ENCODE measurements at places on chromosomes 11 and 22.

DNA sequence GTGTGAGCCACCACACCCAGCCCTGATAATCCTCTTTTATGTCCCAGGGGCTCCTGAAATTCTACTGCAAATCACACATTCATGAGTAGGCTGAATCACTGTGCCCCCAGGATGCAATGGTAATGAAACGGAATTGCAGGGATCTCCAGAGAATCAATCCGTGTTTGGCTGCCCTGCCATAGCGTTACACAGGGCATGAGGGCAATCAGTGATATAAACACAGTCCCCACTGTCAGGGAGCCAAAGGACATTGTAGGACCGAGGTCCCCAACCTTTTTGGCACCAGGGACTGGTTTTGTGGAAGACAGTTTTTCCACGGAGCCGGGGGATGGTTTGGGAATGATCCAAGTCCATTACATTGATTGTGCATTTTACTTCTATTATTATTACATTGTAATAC is 9.0 kb upstream of the PLA2G6 start:
- no peaks in the 10 kb centered on the region for H3K4me1 ChIP-seq
- H3K36me3 ChIP-seq: no peaks in the 10 kb centered on the region
- no peak for DNase-seq
- H3K27ac ChIP-seq: no peak overlapping the region
- H3K4me3 ChIP-seq: no peak overlapping the region
- H3K27me3 ChIP-seq: no peaks in the 10 kb centered on the region

GRCh38 chr11:2812371-2812991 is 73.1 kb downstream of the CDKN1C start:
- H3K27me3 ChIP-seq: no peaks in the 10 kb centered on the region
- no peaks in the 10 kb centered on the region for H3K4me1 ChIP-seq
- H3K4me3 ChIP-seq: no peak overlapping the region
- H3K36me3 ChIP-seq: no peaks in the 10 kb centered on the region

GRCh38 chr11:11349870-11350337 is 3.1 kb downstream of the CSNK2A3 start:
- no peak for DNase-seq
- H3K27me3 ChIP-seq: no peaks in the 10 kb centered on the region
- no peak overlapping the region for H3K27ac ChIP-seq
- no peak overlapping the region for H3K4me3 ChIP-seq

DNA sequence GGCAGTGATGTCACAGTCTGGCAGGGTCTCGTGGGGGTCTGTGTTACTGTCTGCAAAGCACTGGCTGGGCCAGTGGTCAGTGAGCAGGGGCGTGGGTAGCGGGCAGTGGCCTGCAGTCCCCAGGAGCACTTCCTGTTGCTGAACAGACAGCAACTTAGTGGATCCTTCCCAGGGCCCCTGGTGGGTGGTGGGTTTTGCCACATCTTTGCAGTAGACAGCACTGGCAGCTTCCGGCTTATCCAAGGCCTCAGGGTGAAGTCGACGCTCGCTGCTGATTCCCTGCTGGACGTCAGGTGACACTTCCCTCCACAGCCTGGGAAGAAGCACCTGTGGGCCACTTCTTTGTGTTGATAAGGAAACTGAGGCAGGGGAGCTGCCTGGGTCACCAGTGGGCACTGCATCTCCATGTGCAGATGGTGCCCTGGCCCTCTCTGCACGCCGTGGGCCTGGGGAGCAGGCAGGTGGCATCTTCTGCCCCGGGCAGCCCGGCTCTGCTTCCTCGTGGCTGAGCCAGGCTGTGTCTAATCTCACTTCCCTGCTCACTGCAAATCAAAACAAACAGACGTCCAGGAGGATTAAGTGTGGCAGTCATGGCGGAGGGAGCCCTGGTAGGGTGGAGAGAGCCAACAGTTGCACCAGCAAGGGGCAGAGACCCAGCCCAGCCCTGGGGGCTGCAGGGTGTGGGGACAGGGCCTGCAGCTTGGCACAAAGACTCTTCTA is 79.8 kb downstream of the KCNQ1 start:
- no peak for DNase-seq
- H3K27me3 ChIP-seq: no peaks in the 10 kb centered on the region
- no peak overlapping the region for H3K4me3 ChIP-seq
- H3K36me3 ChIP-seq: no peaks in the 10 kb centered on the region

- no peaks in the 10 kb centered on the region for H3K4me1 ChIP-seq
- no peak overlapping the region for H3K4me3 ChIP-seq
- no peak for DNase-seq
These were observed 333.0 kb upstream of the DDI1 start for GRCh38 chr11:103703437-103703836.

DNA sequence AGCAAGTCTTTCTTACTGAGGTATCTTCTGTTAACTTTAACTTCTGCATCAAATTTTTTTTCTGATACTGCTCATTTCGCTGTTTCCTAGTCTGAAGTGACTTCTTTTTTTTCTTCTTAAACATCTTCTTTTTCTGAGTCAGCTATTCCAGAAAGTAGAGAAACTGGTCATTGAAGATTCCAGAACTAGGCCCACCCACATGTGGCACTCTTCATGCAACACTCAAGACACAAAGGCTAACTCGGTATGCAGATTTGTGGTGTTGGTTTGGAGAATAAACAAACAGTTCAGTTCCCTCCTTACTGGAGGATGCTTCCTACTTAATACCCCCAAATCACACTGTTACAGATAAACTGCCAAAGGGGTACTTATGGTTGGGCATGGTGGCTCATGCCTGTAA is 25.2 kb upstream of the MTCH2 start:
- peaks cover 4% of the 10 kb centered on the region for H3K4me1 ChIP-seq
- no peak overlapping the region for H3K4me3 ChIP-seq
- H3K36me3 ChIP-seq: no peaks in the 10 kb centered on the region
- H3K27me3 ChIP-seq: no peaks in the 10 kb centered on the region

DNA sequence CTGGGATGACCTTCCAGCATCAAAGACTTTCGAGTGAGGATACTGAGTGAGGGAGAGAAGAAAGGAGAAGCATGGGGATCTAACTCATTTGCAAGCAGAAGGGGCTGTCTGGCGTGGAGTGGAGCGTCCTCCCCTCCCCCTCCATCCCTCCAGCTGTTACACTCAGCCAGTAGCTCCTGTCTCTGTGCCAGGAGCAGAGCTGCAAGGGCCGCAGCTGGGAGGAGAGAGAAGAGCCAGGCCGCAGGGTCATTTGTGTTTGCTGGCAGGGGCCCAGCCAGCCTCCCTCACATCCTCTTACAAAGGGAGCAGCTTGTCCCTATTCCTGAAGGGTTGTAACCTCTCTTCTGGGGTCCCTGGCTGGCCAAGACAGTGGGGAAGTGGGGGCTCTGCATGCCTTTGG is 57.9 kb downstream of the NECTIN1 start:
- H3K27ac ChIP-seq: no peak overlapping the region
- no peaks in the 10 kb centered on the region for H3K4me1 ChIP-seq
- no peak for DNase-seq
- no peaks in the 10 kb centered on the region for H3K27me3 ChIP-seq
- no peak overlapping the region for H3K4me3 ChIP-seq
- peaks cover 72% of the 10 kb centered on the region for H3K36me3 ChIP-seq

DNA sequence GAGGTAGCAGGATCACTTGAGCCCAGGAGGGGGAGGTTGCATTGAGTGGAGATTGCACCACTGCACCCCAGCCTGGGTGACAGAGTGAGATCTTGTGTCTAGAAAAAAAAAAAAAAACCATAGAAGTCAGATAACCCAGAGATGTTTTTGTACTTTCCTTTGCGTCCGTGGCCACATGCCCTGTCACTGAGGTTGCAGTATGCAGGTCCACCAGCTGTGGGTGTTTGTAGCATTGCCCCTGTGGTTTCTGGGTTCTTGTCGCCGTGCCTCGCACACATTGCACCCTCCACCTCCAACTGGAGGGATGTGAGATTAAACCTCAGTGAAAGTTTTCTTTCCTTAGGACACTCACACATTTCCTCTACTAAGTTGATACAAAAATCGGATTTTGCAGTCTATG is 70.3 kb downstream of the TNRC6B start:
- peaks cover 3% of the 10 kb centered on the region for H3K4me1 ChIP-seq
- H3K36me3 ChIP-seq: 0 out of 2 replicates have a peak, but pooled peaks cover 16% of the 10 kb centered on the region
- no peak for DNase-seq
- no peak overlapping the region for H3K4me3 ChIP-seq
- H3K27me3 ChIP-seq: no peaks in the 10 kb centered on the region
- no peak overlapping the region for H3K27ac ChIP-seq

DNA sequence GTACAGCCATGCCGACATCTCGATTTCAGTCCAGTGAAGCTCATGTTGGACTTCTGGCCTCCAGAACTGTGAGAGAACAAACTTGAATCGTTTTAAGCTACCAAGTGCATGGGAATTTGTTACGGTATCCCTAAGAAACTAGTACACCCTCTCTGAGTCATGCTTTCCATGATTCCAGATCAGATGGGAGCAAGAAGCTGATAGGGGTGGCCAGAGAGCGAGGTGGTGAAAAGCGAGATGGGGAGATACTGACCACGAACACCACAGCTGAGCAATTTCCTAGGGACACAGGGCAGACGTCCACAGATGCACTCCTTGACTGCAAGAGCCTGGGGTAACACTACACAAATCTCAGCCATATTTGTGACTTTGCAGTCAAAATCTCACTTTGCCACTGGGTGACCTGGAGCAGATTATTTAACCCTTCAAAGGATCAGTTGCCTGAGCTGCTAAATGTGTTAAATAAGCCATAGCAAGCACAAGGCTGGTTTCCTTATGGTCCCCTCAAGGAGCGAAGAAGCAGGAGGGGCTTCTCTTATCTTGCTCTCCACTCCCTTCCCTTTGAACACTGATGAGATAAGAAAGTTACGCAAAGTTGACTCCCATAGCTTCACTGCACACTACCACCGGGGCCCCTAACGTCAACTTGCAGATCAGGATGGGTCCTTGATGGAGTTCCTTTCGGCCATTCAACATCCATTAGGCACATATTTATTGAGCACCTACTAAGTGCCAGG is 22.6 kb upstream of the RCN1 start:
- H3K36me3 ChIP-seq: no peaks in the 10 kb centered on the region
- peaks cover 20% of the 10 kb centered on the region for H3K27me3 ChIP-seq
- no peak for DNase-seq
- H3K4me1 ChIP-seq: no peaks in the 10 kb centered on the region

GRCh38 chr11:71332447-71332846 is 80.1 kb upstream of the SHANK2 start:
- DNase-seq: no peak
- no peaks in the 10 kb centered on the region for H3K27me3 ChIP-seq
- no peaks in the 10 kb centered on the region for H3K4me1 ChIP-seq
- H3K4me3 ChIP-seq: no peak overlapping the region

- DNase-seq: peak; percentile 84
- peaks cover 30% of the 10 kb centered on the region for H3K36me3 ChIP-seq
- H3K4me3 ChIP-seq: peak overlapping the region; percentile 2
These were observed 8.1 kb downstream of the BCL9L start for GRCh38 chr11:118917481-118918127.

- H3K4me3 ChIP-seq: no peak overlapping the region
- H3K27me3 ChIP-seq: no peaks in the 10 kb centered on the region
- no peaks in the 10 kb centered on the region for H3K36me3 ChIP-seq
- DNase-seq: no peak
- no peaks in the 10 kb centered on the region for H3K4me1 ChIP-seq
- H3K27ac ChIP-seq: no peak overlapping the region
These were observed 84.4 kb downstream of the RRM1 start for GRCh38 chr11:4178813-4179662.

DNA sequence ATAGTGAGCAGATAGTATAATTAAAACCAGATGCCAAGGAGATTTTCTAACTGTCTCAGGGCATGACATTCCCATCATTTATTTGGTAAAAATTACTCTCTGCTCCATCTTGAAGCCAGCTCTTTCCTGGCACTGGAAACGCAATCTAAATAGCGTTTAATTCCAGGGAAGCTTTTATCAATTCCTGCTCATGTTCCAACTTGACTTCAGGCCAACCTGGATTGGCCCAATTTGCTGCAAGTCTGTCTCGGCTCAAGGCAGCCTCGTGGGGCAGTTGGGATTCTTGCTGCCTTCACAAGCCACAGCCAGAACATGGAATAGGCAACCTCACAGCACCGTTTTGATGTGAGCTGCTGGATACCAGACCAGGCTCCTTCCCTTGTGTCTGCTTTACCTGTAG is 1255.9 kb downstream of the TBC1D22A start:
- H3K4me1 ChIP-seq: no peaks in the 10 kb centered on the region
- H3K36me3 ChIP-seq: no peaks in the 10 kb centered on the region
- no peaks in the 10 kb centered on the region for H3K27me3 ChIP-seq
- DNase-seq: no peak
- H3K27ac ChIP-seq: no peak overlapping the region

DNA sequence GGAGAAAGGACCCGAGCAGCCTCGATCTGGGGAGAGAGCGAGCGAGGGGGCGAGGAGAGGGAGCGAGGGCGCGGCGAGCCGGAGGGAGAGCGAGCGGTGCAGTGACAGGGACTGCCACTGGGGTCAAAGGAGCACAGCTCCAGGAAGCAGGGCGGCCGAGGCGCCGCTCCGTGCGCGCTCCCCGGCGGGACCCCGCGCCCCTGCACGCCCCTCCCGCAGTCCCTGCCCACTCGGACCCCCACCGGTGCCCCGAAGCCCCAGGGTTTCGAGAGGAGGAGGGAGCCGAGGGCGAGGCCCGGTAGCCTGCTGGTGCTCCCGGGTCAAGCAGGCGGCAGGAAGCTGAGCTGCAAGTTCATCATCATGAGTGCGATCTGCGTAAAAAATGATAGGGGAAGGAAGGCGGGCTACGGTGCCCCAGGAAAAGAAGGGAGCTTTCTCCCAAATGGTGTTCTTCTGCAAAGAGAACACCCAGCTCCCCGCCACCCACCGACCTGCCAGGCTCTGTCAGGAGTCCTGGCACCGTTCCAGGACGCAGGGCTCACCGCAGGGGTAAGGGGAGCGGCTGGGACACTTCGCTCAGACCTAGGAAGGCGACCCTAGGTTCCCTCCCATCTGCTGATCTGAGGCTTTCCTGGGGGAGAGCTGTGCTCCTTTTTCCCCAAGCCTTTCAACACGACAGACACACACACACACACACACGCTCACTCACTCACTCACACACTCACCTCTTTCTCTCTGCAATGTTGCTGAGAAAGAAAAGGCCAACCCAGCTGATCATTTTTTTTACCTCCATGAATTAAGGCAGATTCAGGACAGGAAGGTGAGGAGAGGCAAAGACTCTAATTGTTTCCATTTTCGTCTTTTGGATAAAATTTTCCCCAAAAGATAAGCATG is at the start of gene MPPED2:
Gene MPPED2 (minus strand): TSS at position 103 of the 894 bp plus-strand sequence. CDS start 5,980 bp downstream, outside the sequence.
- no peak within 1 kb of the TSS for H3K27ac ChIP-seq
- no peaks in the 10 kb centered on the region for H3K4me1 ChIP-seq
- DNase-seq: no peak
- H3K36me3 ChIP-seq: no peaks in the 10 kb centered on the region
- H3K4me3 ChIP-seq: peak within 1 kb of the TSS; percentile 9
